ENCODE measurements at places on chromosomes 7 and 10.

DNA sequence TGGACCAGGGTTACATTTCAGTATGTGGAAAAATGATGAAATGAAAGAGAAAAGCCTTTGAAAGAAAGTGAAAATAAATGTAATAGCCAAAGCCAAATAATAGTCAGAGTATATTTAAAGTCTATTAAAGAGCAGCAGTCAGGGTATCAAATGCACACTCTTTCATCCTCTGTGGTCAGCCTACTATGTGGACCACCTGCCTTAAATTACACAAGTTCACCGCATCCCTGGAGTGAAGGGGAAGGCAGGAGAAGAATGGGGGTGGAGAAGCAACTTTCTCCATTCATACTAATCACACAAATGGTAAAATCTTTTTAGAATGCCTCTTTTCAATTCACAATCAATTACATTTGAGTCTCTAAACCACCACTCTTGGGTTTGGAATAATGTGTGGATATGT lies 16.0 kb downstream of the TWIST1 start:
- no peak overlapping the region for H3K27ac ChIP-seq
- no peak for DNase-seq
- peaks cover 5% of the 10 kb centered on the region for H3K4me1 ChIP-seq
- H3K4me3 ChIP-seq: no peak overlapping the region

DNA sequence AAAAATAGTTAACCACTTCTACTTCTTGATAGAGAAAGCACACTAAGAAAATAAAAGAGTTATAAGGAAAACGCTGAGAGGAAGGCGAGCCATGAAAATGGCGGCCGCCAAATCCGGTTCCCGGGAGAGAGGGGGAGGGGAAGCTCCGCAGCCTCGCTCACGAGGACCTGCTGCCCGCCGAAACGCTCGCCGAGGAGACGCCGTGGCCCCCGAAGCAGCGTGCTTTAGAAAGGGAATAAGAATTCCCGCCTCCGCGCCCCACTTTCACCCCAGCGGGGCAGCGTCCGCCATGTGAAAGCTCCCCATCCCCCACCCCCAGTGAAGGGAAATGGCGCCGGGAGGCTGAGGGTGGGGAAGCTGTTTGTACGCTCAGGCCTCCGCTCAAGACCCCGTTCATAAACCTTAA lies 505 bp downstream of the HNRNPA2B1 start:
- no peaks in the 10 kb centered on the region for H3K27me3 ChIP-seq
- H3K4me1 ChIP-seq: peaks cover 52% of the 10 kb centered on the region
- no peak for DNase-seq
- peak overlapping the region; percentile 67 for H3K4me3 ChIP-seq
- H3K36me3 ChIP-seq: peaks cover 23% of the 10 kb centered on the region

GRCh38 chr7:52088008-52088901 lies 771.6 kb upstream of the COBL start:
- H3K27ac ChIP-seq: no peak overlapping the region
- DNase-seq: no peak
- H3K36me3 ChIP-seq: no peaks in the 10 kb centered on the region
- H3K4me1 ChIP-seq: no peaks in the 10 kb centered on the region
- H3K4me3 ChIP-seq: no peak overlapping the region

GRCh38 chr10:8365935-8366911 lies 311.7 kb downstream of the GATA3 start:
- H3K36me3 ChIP-seq: no peaks in the 10 kb centered on the region
- H3K4me3 ChIP-seq: no peak overlapping the region
- no peaks in the 10 kb centered on the region for H3K27me3 ChIP-seq
- DNase-seq: no peak
- no peak overlapping the region for H3K27ac ChIP-seq
- H3K4me1 ChIP-seq: no peaks in the 10 kb centered on the region

DNA sequence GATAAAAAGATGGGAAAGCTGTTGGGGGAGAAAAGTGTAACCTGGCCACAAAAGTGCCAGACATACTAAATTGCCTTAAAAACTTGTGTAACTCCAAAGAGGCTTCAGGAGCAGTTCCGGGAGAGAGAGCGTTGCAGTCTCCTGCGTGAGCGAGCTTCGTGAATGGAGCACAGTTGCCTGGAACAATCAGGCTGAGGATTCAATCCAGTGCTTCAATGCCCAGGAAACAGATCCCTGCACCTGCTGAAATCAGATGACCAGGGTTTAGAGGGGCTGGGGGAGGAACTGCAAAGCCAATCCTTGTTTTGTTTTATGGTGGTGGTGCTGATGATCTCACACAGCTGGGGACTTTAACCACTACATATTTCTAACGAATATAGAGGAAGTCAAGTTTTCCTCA lies 398.3 kb downstream of the DPP6 start:
- DNase-seq: no peak
- no peak overlapping the region for H3K27ac ChIP-seq
- H3K27me3 ChIP-seq: no peaks in the 10 kb centered on the region
- no peak overlapping the region for H3K4me3 ChIP-seq
- no peaks in the 10 kb centered on the region for H3K36me3 ChIP-seq

GRCh38 chr7:24587853-24588252 lies 14.6 kb downstream of the PALS2 start:
- no peaks in the 10 kb centered on the region for H3K4me1 ChIP-seq
- H3K27ac ChIP-seq: no peak overlapping the region
- no peaks in the 10 kb centered on the region for H3K27me3 ChIP-seq
- no peak for DNase-seq
- H3K4me3 ChIP-seq: no peak overlapping the region
- no peaks in the 10 kb centered on the region for H3K36me3 ChIP-seq

DNA sequence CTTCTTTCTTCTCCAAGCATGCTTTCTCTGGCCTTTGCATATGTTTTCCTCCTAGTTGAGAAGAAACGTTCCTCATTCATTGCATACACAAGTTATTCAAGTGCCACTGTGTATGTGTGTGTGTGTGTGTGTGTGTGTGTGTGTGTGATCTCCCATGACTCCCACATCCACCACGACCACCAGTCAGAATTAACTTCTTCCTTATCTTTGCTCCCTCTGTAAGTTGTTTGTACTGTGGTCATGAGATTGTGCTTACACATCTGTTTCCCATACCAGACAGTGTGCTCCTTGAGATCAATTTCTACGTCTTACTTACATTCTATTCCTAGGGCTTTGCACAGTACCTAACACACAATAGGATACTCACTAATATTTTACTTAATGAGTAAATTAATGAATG lies 22.4 kb upstream of the FAM13C start:
- H3K27me3 ChIP-seq: no peaks in the 10 kb centered on the region
- H3K36me3 ChIP-seq: no peaks in the 10 kb centered on the region
- H3K4me3 ChIP-seq: no peak overlapping the region
- no peak overlapping the region for H3K27ac ChIP-seq
- no peak for DNase-seq
- H3K4me1 ChIP-seq: no peaks in the 10 kb centered on the region

DNA sequence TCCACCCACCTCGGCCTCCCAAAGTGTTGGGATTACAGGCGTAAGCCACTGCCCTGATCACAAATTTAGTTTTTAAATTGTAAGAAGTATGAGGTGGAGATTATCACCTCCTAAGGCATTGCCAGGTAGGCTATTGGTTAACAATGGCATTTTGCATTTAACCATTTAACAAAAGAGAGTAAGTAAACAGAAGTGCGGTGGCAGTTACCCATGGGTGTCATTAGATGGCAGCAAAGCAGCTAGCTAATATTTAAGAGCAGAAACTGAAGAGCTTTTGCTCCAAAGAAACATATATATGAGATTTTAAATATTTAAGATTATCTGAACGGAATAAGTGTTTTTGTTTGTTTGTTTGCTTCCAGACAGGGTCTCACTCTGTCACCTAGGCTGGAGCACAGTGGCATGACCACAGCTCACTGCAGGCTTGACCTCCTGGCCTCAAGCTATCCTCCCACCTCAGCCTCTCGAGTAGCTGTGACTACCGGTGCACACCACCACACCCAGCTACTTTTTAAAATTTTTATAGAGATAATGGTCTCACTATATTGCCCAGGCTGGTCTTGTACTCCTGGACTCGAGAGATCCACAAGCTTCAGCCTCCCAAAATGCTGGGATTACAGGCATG lies 325.5 kb upstream of the C7orf33 start:
- H3K27ac ChIP-seq: no peak overlapping the region
- no peaks in the 10 kb centered on the region for H3K27me3 ChIP-seq
- no peak overlapping the region for H3K4me3 ChIP-seq
- no peaks in the 10 kb centered on the region for H3K36me3 ChIP-seq
- H3K4me1 ChIP-seq: peaks cover 7% of the 10 kb centered on the region
- DNase-seq: no peak

DNA sequence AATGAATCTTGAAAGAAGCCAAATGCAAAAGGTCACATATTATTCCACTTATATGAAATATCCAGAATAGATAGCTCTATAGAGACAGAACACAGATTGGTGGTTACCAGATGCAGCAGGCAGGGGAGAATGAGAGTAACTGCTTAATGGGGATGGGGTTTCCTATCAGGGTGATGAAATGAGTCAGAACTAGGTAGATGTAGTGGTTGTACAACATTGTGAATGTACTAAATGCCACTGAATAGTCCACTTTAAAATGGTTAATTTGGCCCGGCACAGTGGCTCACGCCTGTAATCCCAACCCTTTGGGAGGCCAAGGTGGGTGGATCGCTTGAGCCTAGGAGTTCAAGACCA lies 9.4 kb upstream of the SLC25A28 start:
- no peaks in the 10 kb centered on the region for H3K27me3 ChIP-seq
- DNase-seq: no peak
- H3K4me3 ChIP-seq: no peak overlapping the region

DNA sequence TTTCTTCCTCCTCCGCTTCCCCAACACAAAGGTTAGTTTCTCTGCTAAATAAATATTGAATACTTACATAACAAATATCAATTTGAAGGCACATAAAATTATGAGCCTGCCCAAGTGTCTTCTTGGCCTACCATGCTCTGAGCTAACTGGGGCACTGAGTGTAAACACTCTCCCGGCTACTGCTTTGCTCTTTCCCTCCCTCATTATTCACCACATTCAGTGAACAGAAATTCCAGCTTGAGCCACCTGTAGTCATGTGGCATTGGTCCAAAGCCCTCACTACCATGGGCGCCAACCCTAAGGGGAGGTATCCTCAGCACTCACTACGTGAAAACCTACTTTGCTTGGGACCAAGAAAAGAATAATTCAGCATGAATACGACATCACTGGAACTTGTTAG lies 409.0 kb downstream of the KCNMA1 start:
- H3K27ac ChIP-seq: no peak overlapping the region
- H3K27me3 ChIP-seq: no peaks in the 10 kb centered on the region
- H3K4me3 ChIP-seq: no peak overlapping the region
- H3K36me3 ChIP-seq: no peaks in the 10 kb centered on the region
- no peak for DNase-seq

GRCh38 chr10:119502209-119502608 lies 40.3 kb downstream of the RGS10 start:
- no peaks in the 10 kb centered on the region for H3K4me1 ChIP-seq
- no peak overlapping the region for H3K4me3 ChIP-seq
- H3K27me3 ChIP-seq: no peaks in the 10 kb centered on the region
- no peak for DNase-seq
- H3K36me3 ChIP-seq: peaks cover 27% of the 10 kb centered on the region

GRCh38 chr7:17304926-17305325 lies 6.5 kb downstream of the AHR start:
- peak; percentile 85 for DNase-seq
- H3K4me1 ChIP-seq: peaks cover 47% of the 10 kb centered on the region
- no peak overlapping the region for H3K4me3 ChIP-seq
- peak overlapping the region; percentile 28 for H3K27ac ChIP-seq
- no peaks in the 10 kb centered on the region for H3K27me3 ChIP-seq

- H3K27ac ChIP-seq: no peak overlapping the region
- H3K36me3 ChIP-seq: no peaks in the 10 kb centered on the region
- H3K27me3 ChIP-seq: no peaks in the 10 kb centered on the region
- H3K4me1 ChIP-seq: no peaks in the 10 kb centered on the region
- no peak for DNase-seq
- H3K4me3 ChIP-seq: no peak overlapping the region
Measured at GRCh38 chr7:103010211-103010610, 64.4 kb downstream of the FBXL13 start.

- DNase-seq: no peak
- H3K4me1 ChIP-seq: peaks cover 42% of the 10 kb centered on the region
- H3K4me3 ChIP-seq: no peak overlapping the region
- H3K27me3 ChIP-seq: no peaks in the 10 kb centered on the region
- no peak overlapping the region for H3K27ac ChIP-seq
Measured at GRCh38 chr10:96696845-96697425, 23.4 kb downstream of the PIK3AP1 start.

GRCh38 chr7:81833401-81833800 lies 63.6 kb upstream of the HGF start:
- no peak overlapping the region for H3K4me3 ChIP-seq
- DNase-seq: no peak
- H3K36me3 ChIP-seq: no peaks in the 10 kb centered on the region
- H3K4me1 ChIP-seq: no peaks in the 10 kb centered on the region
- H3K27me3 ChIP-seq: no peaks in the 10 kb centered on the region

GRCh38 chr7:116733924-116734580 lies 62.1 kb downstream of the MET start:
- H3K4me3 ChIP-seq: no peak overlapping the region
- no peaks in the 10 kb centered on the region for H3K27me3 ChIP-seq
- no peak for DNase-seq
- no peaks in the 10 kb centered on the region for H3K36me3 ChIP-seq
- no peaks in the 10 kb centered on the region for H3K4me1 ChIP-seq
- H3K27ac ChIP-seq: no peak overlapping the region

GRCh38 chr10:106399112-106399511 lies 765.4 kb downstream of the SORCS1 start:
- no peak overlapping the region for H3K4me3 ChIP-seq
- H3K4me1 ChIP-seq: no peaks in the 10 kb centered on the region
- H3K27ac ChIP-seq: no peak overlapping the region
- H3K27me3 ChIP-seq: no peaks in the 10 kb centered on the region
- H3K36me3 ChIP-seq: no peaks in the 10 kb centered on the region
- no peak for DNase-seq

DNA sequence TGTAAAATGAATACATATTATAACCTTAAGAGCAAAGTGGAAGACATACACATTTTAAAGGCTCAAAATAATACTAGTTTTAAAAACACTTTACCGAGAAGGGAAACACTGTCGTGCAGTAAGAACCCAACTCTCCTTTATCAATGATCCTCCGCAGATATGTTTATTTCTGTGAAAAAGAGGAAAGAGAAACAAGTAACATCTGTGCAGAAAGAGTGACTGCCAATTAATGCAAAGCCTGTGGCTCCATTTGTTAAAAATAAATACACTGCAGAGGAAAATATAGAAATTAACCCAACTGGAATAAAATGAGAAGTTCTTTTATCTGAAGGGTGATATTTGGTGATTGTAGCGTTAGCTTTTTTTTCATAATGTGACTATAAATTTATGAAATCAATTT lies 62.7 kb downstream of the HGF start:
- peaks cover 83% of the 10 kb centered on the region for H3K36me3 ChIP-seq
- H3K27ac ChIP-seq: no peak overlapping the region
- H3K4me3 ChIP-seq: no peak overlapping the region

DNA sequence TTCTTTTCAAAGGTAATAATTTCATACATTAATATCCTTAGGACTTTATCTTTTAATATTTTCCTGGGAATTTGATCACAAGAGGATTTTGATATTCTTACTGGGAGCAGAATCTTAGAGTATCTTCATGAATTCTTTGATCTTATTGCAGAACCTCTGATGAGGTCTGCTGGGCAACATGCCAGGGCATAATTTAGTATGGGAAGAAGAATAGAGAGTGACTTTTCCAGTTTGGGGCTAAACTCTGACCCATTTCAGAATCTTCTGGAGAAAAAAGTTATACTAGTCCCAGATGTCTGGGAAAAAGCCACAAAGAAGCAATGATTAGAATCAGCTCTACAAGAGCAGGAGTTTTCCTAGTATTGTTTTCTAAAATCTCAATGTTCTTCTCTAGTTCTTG lies 28.0 kb upstream of the RSU1 start:
- no peaks in the 10 kb centered on the region for H3K36me3 ChIP-seq
- H3K27me3 ChIP-seq: no peaks in the 10 kb centered on the region
- no peak overlapping the region for H3K27ac ChIP-seq
- H3K4me3 ChIP-seq: no peak overlapping the region
- DNase-seq: no peak
